ENCODE measurements at places on chromosomes 7 and 10.
A peak's percentile ranks its signal among the peaks of the same experiment; 100 is the strongest.

DNA sequence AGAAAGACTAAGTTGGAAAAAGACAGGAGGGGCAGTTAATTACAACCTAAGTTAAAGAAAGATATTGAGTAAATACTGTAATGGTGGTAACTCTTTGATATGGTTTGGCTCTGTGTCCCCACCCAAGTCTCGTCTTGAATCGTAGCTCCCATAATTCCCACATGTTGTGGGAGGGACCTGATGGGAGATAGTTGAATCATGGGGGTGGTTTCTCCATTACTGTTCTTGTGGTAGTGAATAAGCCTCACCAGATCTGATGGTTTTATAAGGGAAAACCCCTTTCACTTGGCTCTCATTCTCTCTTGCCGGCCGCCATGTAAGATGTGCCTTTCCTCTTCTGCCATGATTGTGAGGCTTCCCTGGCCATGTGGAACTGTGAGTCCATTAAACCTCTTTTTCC is 143.8 kb downstream of the GRK5 start:
- no peak for DNase-seq
- H3K4me1 ChIP-seq, result peaks cover 31% of the 10 kb centered on the region
- H3K4me3 ChIP-seq, result no peak overlapping the region
- peaks cover 6% of the 10 kb centered on the region for H3K36me3 ChIP-seq
- peak overlapping the region; percentile 79 for H3K27ac ChIP-seq

DNA sequence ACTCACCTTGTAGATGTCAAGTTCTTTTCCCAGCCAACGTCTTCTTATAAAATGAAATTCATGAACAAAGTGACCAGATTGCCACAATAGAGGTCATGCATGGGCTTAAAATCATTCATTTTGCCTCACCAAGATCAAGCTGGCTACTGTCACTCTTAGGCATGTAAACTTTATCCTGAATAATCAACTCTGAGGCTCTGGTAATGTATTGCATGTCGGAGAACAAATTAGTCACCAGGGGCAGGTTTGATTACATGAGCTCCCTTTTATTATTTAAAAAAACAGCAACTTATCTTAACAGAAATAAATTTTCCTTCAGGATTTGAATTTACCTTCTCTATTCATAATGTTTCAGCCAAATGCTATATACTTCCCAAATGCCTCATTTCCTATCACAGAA is 112.9 kb upstream of the SP4 start:
- DNase-seq, result no peak
- H3K4me3 ChIP-seq, result no peak overlapping the region
- H3K27me3 ChIP-seq, result no peaks in the 10 kb centered on the region
- H3K36me3 ChIP-seq, result no peaks in the 10 kb centered on the region

GRCh38 chr7:6164491-6164890 is 107.9 kb downstream of the CYTH3 start:
- H3K4me1 ChIP-seq, result no peaks in the 10 kb centered on the region
- H3K27me3 ChIP-seq, result no peaks in the 10 kb centered on the region
- DNase-seq, result no peak
- peaks cover 89% of the 10 kb centered on the region for H3K36me3 ChIP-seq
- no peak overlapping the region for H3K4me3 ChIP-seq
- no peak overlapping the region for H3K27ac ChIP-seq

DNA sequence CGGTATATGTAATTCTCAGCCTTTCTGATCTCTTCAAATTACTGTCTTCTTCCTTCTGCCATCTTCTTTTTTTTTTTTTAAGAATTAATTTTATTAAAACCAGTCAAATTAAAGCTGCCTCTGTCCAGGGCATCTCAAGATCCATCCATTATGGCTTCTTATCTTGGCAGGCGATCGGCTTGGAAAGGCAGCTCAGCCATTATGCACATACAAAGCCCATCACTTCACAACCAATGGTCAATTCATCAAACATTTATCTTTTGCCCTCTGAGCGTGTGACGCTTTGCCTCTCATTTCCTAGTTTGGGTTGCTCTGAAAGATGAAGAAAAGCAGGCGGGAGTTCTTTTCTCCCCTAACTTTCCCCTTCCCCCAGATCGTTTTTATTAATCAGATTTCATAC is 591.6 kb downstream of the LRMDA start:
- H3K27me3 ChIP-seq, result no peaks in the 10 kb centered on the region
- H3K4me1 ChIP-seq, result no peaks in the 10 kb centered on the region
- no peaks in the 10 kb centered on the region for H3K36me3 ChIP-seq
- H3K27ac ChIP-seq, result no peak overlapping the region

DNA sequence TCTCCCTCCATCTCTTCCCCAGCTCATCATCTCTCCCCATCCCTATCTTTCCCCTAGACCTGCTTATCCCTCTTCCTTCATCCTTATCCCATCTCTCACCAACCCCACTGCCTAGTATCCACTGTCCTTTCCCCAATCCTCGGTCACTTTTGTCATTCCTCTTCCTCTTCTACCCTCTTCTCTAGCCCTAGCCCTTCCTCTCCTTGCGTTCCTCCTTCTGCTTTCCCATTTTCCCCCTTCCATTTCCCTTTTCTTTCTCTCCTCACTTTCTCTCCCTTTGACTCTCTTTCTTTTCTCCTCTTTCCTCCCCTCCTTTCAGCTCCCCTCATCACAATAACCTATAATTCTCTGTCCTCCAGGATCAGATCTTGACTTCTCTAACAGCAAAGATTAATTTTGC is 83.6 kb downstream of the POLL start:
- H3K36me3 ChIP-seq, result no peaks in the 10 kb centered on the region
- H3K4me3 ChIP-seq, result no peak overlapping the region
- H3K4me1 ChIP-seq, result no peaks in the 10 kb centered on the region

DNA sequence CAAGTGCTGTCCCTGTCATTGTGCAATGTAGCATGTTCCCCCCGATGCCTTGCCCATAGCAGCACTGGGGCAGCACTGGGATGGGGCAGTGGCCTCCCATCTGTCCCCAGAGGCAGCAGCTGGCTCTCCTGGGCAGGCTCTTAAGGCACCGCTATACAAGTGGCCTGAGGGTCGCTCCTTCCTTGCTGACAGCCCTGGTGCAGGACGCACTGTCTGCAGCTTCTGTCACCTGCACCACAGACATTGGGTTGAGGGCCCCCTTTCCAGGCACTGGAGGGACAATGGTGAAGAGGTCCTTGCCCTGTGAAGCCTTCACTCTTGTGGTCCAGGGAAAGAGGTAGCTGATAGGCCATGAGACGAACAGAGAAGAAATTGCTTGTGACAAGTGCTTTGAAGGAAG is 10.6 kb downstream of the CPSF4 start:
- H3K27me3 ChIP-seq, result no peaks in the 10 kb centered on the region
- H3K36me3 ChIP-seq, result peaks cover 49% of the 10 kb centered on the region
- no peaks in the 10 kb centered on the region for H3K4me1 ChIP-seq
- no peak for DNase-seq
- H3K27ac ChIP-seq, result no peak overlapping the region

- DNase-seq, result peak; percentile 68
- H3K36me3 ChIP-seq, result no peaks in the 10 kb centered on the region
- no peaks in the 10 kb centered on the region for H3K4me1 ChIP-seq
- no peak overlapping the region for H3K27ac ChIP-seq
- peaks cover 23% of the 10 kb centered on the region for H3K27me3 ChIP-seq
Observed at GRCh38 chr7:31082447-31082846, 30.3 kb downstream of the ADCYAP1R1 start.

GRCh38 chr10:34079702-34080484 is 735.2 kb downstream of the PARD3 start:
- no peaks in the 10 kb centered on the region for H3K36me3 ChIP-seq
- no peaks in the 10 kb centered on the region for H3K27me3 ChIP-seq
- DNase-seq, result no peak

- H3K27ac ChIP-seq, result no peak overlapping the region
- H3K27me3 ChIP-seq, result no peaks in the 10 kb centered on the region
- H3K36me3 ChIP-seq, result no peaks in the 10 kb centered on the region
- peaks cover 6% of the 10 kb centered on the region for H3K4me1 ChIP-seq
- DNase-seq, result peak; percentile 77
Observed at GRCh38 chr10:71696628-71697326, 22.8 kb downstream of the C10orf105 start.

DNA sequence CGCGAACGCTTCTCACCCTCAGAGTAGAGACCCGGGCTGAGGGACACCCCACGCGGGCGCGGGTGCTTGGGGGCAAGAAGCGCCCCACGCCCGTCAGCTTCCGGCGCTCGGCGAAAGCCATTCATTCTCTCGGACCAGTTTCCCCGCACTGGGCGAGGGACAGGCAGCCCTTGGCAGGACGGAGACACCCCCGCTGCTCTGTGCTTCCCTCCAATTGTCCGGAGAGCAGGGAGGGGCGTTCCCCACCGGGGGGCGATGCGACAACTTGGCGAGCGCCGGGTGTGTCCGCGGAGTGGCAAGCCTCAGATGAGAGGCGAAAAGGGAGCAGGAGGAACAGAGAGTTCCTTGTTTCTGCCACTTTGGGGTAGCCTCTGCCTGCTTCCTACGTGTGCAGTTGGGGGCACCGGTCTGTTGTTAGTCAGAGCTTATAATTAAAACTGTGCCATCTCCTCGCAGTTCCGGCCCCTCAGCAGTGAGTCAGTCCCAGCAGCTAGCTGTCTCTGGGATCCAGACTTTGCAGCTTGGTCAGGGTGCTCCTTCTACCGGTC is 1.7 kb downstream of the GPR158 start:
- H3K27me3 ChIP-seq, result peaks cover 74% of the 10 kb centered on the region
- H3K4me1 ChIP-seq, result peaks cover 28% of the 10 kb centered on the region
- H3K27ac ChIP-seq, result no peak overlapping the region
- H3K4me3 ChIP-seq, result peak overlapping the region; percentile 19
- DNase-seq, result no peak
- no peaks in the 10 kb centered on the region for H3K36me3 ChIP-seq

- no peaks in the 10 kb centered on the region for H3K4me1 ChIP-seq
- no peak for DNase-seq
- no peak overlapping the region for H3K4me3 ChIP-seq
- H3K27ac ChIP-seq, result no peak overlapping the region
- peaks cover 76% of the 10 kb centered on the region for H3K36me3 ChIP-seq
Observed at GRCh38 chr7:130611218-130611617, 57.3 kb downstream of the COPG2 start.

- no peak for DNase-seq
- H3K4me3 ChIP-seq, result no peak overlapping the region
- H3K27me3 ChIP-seq, result no peaks in the 10 kb centered on the region
- no peaks in the 10 kb centered on the region for H3K36me3 ChIP-seq
- no peaks in the 10 kb centered on the region for H3K4me1 ChIP-seq
- H3K27ac ChIP-seq, result no peak overlapping the region
Observed at GRCh38 chr7:48887500-48887899, 36.8 kb upstream of the CDC14C start.

DNA sequence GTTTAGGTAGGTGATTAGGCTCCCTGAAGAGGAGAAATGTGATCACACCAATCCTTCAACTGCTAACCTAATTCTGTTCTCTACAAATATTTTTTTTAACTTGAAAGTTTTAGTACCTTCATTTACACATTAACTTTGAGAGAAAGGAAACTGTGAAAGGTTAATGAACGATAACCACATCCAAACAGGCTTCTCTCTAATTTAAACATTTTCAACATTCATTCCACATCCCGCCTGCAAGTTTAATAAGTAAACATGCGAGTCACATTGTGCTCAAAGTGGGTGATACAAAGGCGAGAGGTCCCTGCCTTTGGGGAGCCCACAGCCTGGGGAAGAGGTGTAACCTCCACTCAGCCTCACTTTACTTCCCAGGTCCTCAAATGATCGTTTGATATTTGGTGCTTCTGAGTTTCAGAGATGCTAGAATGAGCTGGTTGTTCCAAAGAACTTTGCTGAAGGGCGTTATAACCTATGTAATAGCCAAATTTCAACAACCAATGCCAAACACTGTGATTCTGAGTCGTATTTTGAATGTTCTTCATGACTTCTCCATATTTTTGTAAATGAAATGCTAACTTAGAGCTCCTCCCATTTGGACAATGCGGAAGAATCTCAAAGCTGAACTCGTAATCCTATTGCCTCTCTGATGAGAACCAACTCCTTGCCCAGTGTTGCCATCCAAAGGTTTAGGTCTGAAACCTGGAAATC is 47.5 kb downstream of the DENND2A start:
- H3K36me3 ChIP-seq, result no peaks in the 10 kb centered on the region
- H3K27me3 ChIP-seq, result no peaks in the 10 kb centered on the region
- H3K27ac ChIP-seq, result no peak overlapping the region
- H3K4me3 ChIP-seq, result no peak overlapping the region
- peaks cover 3% of the 10 kb centered on the region for H3K4me1 ChIP-seq

- H3K4me1 ChIP-seq, result peaks cover 24% of the 10 kb centered on the region
- no peaks in the 10 kb centered on the region for H3K27me3 ChIP-seq
Observed at GRCh38 chr10:21169271-21169670, 272.2 kb upstream of the NEBL start.
